ENCODE measurements at places on chromosomes 6 and 20.

- DNase-seq = no peak
These were observed 18.9 kb downstream of the NCOA7 start for GRCh38 chr6:125809570-125810170.

- DNase-seq = no peak
These were observed 159.2 kb downstream of the ATXN1 start for GRCh38 chr6:16602035-16602434.

DNA sequence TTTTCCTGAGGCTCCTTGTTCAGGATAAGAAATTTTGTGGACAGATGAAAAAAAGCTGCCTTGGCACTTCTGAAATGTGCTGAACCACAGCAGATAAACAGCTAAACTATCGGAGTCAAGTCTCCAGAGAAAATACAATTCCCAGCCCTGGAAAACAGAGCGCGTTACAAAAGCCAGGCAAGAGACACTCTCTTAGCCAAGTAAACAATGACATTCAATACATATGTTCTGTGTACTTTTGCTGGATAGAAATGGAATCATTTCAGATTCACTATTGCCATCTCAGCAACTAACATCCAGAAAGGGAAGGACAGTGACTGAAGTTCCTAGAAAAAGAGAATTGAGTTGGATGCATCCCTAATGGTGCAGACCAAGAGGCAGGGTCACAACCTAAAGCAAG is 196.8 kb upstream of the NRSN1 start:
- DNase-seq = no peak

DNA sequence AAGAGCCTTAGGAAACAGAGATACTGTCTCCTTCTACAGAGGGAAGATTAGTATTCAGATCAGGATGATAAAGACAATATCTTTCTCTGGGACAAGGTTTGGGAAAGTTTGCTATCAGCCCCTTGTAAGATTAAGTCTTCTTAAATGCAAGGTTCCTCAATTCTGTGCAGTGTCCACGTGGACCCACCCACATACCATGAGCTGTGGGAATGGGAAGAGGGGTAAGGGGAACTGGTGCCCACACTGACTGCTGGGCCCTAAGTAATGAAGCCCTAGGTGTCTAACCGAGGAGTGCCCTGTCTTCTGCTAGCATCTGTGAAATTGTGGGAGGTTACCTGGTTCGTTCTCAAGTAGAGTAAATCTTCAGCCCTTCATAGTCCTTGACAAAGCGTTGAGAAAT is 5.8 kb upstream of the SSTR4 start:
- no peak for DNase-seq

- no peak for DNase-seq
These were observed 53.5 kb upstream of the CCN2 start for GRCh38 chr6:132004668-132005067.
